ENCODE measurements at places on chromosomes 2 and 18. TPM values are rescaled to one million over a fixed set of nuclear protein-coding genes. Genes with fewer than 3 reads are reported as not detected.

DNA sequence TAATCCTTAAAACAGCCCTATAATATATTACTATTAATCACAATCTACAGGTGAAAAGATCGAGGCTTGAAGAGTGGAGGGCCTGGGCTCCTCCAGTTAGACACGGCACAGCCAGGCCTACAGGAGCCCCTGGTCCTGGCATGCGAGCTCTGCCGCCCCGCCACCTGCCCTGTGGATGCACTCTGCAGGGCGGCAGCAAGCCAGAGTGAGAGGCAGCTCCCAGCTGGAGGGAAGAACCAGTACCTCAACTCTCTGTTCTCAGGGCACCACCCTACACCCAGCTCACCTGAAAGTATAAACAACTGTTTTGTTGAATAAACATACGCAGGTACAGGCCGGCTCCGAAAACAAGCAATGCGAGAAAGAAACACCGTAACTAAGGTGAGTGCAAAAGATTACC is 34.6 kb downstream of the EIPR1 start:
- DNase-seq, result no peak

GRCh38 chr2:127407091-127407490 is 11.1 kb upstream of the PROC start:
- DNase-seq, result no peak

DNA sequence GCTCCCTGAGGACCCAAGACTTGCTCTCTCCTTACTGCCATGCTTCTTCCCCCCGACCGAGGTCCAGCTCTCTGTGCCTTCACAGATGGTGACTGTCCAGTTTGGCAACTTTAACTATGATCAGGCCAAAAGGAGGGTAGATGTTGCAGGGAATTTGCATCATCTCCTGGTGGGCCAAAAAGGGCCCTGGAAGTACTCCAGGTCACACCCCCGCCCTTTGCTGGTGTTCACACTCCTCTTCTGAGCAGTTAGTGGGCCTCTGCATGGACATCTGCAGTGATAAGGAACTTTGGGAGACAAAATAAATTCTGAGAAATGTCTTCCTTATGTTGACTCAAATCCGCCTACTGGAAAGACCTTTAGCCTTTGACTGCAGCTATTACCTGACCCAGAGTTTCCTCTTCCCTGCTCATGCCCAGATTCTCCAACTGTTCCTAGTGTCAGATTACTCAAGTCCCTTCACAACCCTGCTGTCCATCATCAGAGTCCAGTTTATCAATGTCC is 234.4 kb downstream of the LOXHD1 start:
- no peak for DNase-seq

Gene SERPINB13
- not detected for polyA plus RNA-seq

DNA sequence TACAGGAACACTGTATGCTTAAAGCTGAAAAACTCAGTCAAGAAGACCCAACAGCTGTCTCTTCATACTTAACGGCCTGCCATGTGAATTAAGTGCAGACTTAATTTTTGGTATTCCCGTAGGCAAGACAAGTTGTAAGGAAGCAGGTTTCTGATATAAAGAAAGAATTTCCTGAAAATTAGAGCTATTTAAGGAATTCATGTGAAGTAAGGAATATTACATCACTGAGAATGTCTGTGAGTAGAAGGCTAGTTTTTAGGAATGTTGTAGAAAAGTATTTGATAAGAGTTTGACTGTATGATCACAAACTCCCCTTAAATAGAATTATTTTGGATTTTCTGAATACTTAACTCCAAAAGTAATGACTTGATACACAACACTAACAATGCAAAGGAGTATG is 51.0 kb downstream of the WDR33 start:
- no peak for DNase-seq

- DNase-seq, result peak; percentile 62
These were observed 15.9 kb upstream of the ATP6V1B1 start for GRCh38 chr2:70919672-70920366.

GRCh38 chr2:5703166-5703565 is 11.0 kb downstream of the SOX11 start:
- DNase-seq, result no peak

Gene RMC1
- polyA plus RNA-seq, result 23.7 TPM

Gene CXCR4
- polyA plus RNA-seq, result 47.0 TPM

Gene GAREM2
- 8.9 TPM for polyA plus RNA-seq

Gene CFAP221
- polyA plus RNA-seq, result 19.2 TPM

Gene FOXI3
- polyA plus RNA-seq, result 0.12 TPM

Gene TRIM43B
- not detected for polyA plus RNA-seq

GRCh38 chr2:221675201-221675908 is 103.3 kb upstream of the EPHA4 start:
- no peak for DNase-seq

- DNase-seq, result no peak
These were observed 339 bp downstream of the ACAA2 start for GRCh38 chr18:49813069-49813318.

DNA sequence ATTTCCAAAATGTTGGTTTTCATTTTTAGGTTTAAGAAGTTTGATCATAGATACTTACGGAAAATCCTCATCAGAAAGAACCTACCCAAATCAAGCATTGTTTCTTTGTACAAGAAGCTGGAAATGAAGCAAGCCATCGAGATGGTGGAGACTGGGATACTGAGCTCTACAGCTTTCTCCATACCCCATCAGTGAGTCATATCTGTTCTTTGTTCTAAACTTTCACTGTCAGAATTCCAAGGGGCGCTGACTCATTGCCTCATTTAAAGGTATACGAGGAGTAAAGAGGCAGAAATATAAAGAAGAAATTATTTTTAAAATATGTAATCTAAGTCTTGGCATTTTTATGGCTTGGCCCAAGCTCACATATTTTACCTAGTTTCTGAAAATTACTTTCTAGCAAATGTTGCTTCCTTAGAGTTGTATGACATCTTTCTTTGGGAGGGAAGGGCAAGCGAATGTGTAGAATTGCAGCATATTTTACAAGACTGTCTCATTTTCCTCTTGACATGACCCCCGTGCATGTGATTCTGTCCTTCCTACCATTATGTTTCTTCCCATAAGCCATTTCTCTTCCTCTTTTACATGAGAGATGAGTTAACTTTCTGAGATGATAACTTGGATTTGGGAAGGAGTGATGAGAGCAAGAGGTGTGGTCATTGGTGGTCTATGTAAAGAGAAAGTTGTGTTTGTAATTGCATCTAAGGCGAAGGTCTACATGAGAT is 41.2 kb downstream of the SLC9A4 start:
- no peak for DNase-seq

DNA sequence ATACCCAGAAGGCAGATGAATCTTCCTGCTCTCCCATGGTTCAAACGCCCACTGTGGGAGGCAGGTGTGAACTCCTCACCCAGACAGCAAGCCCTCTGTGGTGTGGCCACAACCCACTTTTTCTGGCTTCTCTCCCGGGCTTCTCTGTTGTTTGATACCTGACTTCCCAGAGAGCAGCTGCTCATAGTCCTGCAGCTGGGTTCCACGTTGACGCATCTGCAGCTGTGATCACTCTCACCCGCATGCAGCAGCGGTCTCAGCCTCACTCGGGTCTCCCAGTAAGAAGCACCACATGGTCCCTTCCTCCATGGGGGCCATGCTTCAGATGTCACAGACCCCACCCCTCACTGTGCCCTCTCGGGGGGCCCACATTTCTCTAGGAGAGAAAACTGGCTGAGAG is 3.5 kb downstream of the ASPRV1 start:
- no peak for DNase-seq

Gene UGT1A8
- not detected for polyA plus RNA-seq

DNA sequence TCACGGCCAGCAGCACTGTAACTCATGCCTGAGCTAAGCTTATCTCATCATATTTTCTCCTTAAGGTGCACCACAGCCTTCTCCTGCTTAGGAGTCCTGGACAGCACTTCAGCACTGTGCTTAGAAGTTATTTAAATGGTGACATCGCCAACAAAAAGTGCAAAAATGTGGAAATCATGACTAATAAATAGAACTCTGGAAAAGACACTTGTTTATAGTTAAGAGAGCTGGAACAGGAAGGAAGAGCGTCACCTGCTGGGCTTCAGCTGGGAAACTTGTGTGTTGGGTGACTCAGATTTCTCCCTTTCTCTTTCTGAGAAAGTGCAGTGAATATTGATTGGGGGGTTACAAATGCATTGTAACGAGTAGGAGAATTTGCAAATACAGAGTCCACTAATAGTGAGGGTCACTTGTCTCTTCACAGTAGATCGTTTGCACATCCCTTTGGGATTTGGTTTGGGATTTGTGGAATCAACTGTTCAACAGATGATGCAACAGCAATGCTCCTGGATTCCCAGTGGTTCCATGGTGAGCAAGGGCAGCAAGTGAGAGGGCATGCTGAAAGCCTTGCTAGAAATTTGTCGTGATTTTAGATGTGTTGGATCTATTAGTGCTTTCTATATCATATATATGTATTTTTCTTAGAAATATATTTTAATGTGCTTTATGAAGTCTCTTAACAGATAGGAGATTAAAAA is 84.2 kb downstream of the DOK6 start:
- no peak for DNase-seq
